ENCODE measurements at places on chromosomes 2 and 18.

GRCh38 chr2:187991389-187991788, 300.3 kb upstream of the GULP1 start:
- no peak for DNase-seq

DNA sequence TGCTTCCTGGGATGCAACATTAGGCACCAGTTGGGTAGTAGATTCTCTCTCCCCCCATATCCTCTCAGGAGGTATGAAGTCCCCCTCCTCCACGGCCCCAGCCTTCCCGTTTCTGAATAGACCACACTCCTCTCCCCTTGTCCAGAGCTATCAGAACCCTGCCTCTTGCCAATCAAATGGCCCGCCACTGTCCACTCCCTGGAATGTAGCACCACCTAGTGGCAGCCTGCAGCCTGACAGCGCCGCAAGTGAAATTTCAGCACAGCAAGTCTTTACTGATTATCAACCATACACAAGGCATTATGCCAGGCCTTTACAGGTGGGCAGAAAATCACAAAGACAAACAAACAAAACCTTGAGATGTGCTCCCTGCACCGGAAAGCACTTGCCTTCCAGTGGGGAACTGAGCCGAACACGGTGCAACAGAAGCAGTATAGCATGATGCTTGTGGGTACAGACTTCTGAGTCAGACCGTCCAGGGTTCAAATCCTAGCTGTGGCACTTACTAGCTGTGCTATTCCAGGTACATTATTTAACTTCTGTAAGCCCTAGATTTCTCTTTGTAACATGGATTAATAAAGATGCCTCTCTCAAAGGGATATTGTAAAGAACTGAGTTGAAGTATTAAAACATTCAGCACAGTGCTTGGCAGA, 174.0 kb downstream of the SMAD2 start:
- DNase-seq, result peak; percentile 44

- DNase-seq, result no peak
Observed at GRCh38 chr2:213065583-213066442, 85.6 kb downstream of the IKZF2 start.

- DNase-seq, result no peak
Observed at GRCh38 chr18:79496978-79497637, 101.4 kb downstream of the NFATC1 start.

- no peak for DNase-seq
Observed at GRCh38 chr2:70903171-70903570, 32.5 kb upstream of the ATP6V1B1 start.

GRCh38 chr2:206981739-206982340, 42.5 kb downstream of the CPO start:
- DNase-seq, result peak; percentile 36

DNA sequence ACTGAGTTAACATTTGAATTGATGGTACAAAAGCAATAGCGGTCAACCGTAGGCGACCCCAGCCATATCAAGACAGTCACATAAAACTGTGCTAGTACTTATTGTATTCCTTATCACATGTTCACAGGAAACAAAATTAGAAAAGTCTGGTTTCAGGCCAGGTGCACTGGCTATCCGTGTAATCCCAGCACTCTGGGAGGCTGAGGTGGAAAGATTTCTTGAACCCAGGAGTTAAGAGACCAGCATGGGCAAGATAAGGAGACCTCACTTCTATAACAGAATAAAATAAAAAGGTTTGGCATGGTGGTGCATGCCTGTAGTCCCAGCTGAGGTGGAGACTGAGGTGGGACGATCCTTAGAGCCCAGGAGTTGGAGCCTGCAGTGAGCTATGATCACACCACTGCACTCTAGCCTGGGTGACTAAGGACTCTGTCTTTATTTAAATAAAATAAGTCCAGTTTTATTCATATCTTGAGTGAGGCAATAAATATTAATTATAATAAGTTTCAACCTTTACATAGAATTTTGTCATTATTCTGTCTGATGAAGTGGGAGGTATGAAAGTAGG, 84.1 kb upstream of the RGPD4 start:
- DNase-seq, result no peak

- no peak for DNase-seq
Observed at GRCh38 chr2:181165199-181165868, 184.9 kb downstream of the UBE2E3 start.

GRCh38 chr18:36295214-36295613, 2.3 kb upstream of the FHOD3 start:
- DNase-seq, result no peak

- DNase-seq, result no peak
Observed at GRCh38 chr2:64485961-64486360, 32.0 kb downstream of the LGALSL start.

DNA sequence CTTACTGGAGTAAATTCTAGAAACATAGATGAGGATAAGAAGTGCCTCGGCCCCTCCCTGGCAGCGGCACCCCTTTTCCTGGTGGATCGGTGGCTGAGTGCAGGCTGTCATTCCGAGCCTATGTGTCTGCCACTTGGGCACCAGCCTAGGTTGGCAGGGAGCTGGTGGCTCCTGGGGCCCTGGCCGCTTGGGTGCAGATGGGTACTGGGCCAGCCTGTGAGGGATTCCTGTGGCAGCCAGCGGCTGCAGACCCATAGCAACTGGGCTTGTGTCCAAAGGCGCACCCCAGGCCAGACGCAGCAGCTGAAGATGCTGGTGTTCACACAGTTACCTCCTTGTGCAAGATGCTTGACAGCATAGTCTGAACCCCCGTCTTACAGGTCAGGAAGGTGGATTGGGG, 2.8 kb downstream of the SNORC start:
- DNase-seq, result no peak

DNA sequence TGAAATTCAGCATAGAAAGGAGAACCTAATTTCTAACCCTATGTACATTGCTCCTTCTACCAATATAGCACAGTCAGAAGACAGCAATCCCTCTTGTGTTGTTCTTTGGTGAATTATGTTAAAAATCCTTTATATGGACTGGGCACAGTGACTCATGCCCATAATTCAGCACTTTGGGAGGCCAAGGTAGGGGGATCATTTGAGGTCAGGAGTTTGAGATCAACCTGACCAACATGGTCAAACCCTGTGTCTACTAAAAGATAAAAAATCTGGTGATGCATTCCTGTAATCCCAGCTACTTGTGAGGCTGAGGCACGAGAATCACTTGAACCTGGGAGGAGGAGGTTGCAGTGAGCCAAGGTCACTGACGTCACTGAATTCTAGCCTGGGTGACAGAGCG, 195.6 kb downstream of the TMX3 start:
- DNase-seq, result no peak

- DNase-seq, result no peak
Observed at GRCh38 chr2:197059477-197059876, 133.0 kb upstream of the PGAP1 start.

- no peak for DNase-seq
Observed at GRCh38 chr2:74824679-74825078, 9.2 kb upstream of the HK2 start.

DNA sequence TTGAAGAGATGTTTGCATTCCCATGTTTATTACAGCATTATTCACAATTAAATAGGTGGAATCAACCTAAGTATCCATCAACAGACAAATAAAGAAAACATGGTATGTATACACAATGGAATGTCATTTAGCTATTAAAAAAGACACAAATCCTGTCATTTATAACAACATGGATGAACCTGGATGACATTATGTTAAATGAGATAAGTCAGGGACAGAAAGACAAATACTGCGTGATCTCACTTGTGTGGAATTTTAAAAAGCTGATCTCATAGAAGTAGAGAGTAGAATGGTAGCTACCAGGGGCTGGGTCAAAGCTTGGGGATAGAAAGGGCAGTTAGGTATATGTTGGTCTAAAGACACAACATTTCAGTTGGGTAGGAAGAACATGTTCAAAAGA, 376.3 kb downstream of the EPHA4 start:
- no peak for DNase-seq

- DNase-seq, result peak; percentile 88
Observed at GRCh38 chr2:171225302-171225980, 64.7 kb upstream of the TLK1 start.

GRCh38 chr2:115739574-115739973, 1297.1 kb downstream of the DPP10 start:
- no peak for DNase-seq

DNA sequence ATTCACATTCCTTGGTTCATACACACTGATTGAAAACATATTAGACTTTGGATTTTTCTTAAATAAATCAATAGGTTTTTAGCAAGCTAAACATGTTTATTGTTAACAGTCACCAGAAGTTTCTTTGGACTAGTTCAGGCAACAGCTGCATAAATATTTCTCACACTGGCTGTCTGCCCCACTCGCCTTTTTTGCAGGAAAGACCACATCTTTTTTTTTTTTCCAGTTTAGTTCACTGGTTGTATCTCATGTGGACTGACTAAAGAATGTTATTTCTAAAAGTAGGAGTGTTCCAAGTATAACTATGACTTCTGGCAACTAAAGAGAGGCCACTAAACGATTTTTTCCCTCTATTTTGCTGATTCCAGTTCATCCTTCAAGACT, 31.1 kb downstream of the SLC40A1 start:
- DNase-seq, result no peak

DNA sequence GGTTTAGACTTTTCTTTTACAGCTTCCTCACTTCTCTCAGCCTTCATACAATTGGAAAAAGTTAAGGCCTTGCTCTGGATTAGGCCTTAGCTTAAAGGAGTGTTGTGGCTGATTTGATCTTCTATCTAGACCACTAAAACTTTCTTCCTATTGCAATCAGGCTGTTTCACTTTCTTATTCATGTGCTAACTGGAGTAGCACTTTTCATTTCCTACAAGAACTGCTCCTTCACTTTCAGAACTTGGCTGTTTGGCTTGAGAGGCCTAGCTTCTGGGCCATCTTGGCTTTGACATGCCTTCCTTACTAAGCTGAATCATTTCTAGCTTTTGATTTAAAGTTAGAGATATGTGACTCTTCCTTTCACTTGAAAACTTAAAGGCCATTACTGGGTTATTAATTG, 114.3 kb downstream of the ARHGEF4 start:
- DNase-seq, result no peak
